ENCODE measurements at places on chromosomes 11 and 22.

DNA sequence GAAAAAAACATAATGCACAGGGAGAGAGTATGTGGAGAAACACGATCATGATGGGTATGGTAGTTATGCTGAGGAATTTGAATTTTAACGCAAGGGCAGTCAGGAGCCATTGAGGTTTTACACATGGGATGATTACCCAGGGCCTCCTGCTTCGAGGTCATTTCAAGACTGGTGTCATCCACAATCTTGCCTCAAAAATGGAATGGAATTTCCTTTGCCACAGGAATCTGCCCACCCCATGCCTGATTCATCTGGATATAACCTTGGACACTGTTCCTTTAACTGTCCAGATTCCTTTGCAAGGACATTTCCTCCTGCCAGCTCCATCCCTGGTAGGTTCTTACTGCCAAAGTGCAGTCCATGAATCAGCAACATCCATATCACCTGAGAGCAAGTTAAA lies 655.9 kb upstream of the TENM4 start:
- DNase-seq: peak; percentile 13

- DNase-seq: no peak
These were observed 36.7 kb downstream of the KIF18A start for GRCh38 chr11:28071305-28071704.

DNA sequence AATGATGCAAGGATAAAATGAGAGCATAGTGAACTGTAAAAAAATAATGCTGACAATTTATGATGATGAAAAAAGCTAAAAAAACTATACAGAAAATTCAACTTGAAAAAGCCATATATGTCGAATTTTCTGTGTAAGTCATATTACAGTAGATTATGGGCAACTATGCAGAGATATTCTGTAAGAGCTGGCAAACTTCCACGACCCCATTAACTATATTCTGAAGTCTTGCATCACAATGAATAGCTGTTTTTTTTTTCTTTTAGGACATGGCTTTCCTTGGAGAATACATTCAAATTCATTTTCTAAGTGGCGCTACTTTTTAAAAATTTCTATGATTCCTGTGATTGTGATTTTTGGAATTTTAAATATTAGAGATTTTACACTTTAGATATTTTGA lies 18.4 kb downstream of the PSMD13 start:
- no peak for DNase-seq

- no peak for DNase-seq
These were observed 9.2 kb downstream of the RHOG start for GRCh38 chr11:3831378-3832239.

DNA sequence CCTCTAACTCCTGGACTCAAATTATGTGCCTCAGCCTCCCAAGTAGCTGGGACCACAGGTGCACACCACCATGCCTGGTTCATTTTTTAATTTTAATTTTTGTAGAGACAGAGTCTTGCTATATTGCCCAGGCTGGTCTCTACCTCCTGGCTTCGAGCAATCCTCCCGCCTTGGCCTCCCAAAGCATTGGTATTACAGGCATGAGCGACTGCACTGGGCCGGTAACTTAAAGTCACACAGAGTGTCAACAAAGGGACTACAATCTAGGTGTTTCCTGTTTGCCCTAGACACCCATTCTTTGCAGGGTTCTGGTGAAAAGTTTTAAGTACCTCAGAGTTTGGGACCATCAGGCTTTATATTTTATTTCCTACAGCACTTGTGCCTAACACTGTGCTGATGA lies 8.4 kb downstream of the UVRAG start:
- no peak for DNase-seq

DNA sequence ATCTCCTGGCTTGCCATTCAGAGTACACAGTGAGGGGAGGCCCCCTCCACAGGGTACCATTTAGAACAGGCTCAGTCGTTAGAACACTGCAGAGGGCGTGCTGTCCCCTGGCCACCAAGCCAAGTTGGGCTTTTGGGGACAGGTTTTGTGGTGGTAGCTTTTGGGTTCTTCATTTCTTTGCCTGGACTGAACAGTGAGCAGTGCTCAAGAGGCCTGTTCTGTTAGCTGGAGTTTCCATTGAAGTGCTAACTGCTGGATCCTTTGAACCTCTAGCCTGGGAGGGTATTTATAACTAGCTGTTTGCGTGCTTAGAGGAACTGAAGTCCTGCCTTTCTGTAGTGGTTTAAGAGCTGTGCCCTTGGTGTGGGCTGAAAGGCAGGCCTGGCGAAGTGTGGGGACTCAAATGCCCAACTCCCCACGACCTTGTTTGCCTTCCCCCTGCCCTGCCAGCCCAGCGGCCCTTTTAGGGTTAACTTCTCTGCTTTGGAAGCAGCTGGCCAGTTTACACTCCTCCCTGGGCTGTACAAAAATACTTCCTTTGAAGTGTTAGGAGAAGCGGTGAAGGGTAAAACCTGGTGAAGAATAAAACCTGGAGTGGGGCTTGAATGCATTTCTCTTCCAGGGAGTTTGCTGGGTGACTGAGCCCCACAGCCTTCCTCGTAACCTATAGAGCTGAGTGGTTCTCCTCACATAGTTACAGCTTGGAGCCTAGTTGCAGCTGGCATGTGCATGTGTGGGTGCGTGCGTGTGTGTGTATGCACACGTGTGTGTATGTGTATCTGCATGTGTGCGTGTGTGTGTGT lies 34.6 kb downstream of the ZNRF3 start:
- peak; percentile 52 for DNase-seq

DNA sequence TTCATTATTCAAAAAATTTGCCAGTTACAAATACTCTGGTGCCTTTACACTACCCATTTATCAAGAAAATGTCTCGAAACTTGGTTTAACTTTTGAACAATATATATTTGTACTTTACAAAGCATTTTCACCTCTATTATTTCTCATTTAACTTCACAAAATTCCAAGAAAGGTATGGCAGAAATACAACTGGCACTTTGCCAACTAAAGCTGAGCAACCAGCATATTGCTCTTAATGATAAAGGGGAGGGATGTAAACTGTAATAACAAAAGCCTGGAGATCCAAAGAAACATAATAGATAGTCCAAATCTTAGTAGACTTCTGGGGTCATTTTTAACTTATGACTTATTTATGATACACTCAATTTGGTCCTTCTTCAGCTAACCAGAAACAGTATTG lies 7.7 kb downstream of the PITPNB start:
- no peak for DNase-seq

DNA sequence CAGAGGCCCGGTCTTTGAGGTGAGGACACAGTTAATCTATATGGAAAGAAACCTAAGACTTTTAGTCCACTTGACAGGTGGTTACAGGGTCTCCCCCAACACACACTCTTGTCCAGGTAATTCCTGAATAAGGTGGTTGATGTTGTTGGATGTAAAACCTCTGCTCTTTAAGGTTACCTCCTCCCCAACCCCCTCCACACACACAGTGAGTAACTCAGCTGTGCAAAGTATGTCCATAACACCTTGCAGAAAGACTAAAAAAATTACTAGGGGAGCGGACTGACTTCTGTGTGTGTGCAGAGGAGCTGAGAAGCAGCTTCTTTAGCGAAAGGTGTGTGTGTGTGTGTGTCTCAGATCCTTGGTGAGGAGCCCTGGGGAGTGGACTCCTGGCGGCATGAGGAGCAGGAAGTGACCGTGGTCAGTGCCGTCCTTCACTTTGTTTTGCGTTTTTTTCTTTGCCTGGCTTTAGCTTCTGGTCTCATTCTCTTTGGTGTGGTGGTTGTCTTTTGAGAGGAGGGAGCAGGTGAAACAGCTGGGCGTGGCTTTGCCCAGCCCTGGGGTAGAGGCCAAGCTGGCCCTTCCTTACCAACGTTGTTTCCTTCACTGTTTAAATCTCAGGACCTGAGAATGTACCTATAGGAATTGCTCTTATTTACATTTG lies 1.7 kb downstream of the ZBED4 start:
- no peak for DNase-seq

DNA sequence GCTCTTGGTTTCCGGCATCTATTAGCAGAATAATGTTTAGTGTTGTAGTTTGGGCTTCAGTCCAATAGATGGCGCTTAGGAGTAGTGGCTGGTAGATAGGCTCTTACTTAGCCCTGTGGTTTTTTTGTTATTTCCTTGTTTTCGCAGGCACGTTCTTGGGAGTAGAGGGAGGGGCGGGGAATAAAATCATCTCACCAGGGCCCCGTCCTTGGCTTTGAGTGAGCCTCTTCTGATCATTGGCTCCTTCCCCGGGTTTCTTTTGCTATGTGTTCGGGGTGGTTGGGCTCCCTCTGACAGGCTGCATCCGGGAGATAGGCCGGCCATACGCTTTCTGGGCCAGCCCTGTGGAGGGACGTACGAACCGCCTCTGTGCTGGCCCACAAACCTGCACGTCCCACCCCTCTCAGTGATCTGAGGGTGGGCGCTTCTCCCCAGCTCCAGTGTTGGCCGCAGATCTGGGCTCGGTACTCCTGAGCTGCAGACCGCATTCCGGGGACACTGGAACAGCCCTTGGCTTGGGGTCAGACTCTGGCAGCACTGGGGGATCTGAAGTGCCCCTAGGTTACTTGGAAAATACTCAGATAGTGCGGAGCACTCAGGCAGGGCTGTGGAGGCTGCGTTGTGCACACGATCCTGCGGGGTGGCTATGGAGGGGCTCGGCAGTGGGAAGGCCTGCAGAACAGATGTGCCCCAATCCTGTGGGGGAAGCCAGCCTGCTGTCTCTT lies 217.0 kb downstream of the DYNC2H1 start:
- peak; percentile 52 for DNase-seq

DNA sequence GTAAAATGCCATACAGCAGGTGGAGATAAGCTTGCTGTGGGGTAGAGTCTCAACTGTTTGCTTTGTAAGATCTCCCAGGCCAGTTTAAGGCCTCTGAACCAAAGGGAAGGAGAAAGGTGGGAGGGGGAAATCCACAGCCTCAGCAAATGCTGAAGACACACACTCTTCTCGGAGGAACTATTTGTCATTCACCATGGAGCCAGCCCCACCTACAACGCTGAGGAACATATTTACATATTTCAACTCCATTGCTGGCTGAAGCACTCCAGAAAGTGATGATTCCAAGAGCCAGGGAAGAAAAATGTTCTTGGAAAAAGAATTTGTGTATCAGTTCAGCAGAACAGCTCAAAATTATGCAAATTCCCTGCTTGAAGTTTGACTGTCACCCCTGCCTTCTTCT lies 6.5 kb downstream of the TENM4 start:
- DNase-seq: no peak

DNA sequence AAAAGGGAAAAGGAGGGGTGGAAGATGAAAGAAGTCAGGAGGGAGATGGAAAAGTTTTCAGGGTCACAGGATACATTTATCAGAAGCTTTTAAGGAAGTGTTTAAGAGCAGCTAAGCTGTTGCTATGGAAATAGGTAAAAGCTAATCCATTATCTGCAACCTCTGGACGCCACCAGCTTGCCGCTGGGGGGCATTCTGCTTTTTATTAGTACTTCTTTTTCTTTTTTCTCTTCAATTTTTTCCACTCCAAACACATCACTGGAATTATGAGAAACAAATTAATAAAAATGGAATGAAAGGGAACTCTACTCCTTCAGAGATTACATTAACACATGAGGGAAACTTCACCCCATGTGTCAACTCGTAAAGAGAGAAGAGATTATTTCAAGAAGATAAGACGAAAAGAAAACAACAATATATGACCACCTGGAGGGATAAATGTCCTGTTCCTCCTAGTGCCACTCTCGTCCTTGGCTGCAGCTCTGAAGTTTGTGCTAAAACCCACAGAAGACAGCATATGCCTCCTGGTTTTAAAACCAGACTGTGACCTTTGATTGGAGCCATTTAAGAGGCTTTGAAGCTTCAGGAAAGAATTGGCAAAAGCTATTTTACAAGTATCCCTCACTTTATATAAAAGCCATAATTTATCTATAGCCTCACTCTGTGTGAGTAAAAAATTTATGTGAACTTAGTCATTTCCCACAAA lies 972.8 kb downstream of the OPCML start:
- no peak for DNase-seq

- no peak for DNase-seq
These were observed 19.1 kb downstream of the CD44 start for GRCh38 chr11:35157814-35158700.

- DNase-seq: no peak
These were observed 15.2 kb upstream of the EIF3D start for GRCh38 chr22:36544107-36544620.

DNA sequence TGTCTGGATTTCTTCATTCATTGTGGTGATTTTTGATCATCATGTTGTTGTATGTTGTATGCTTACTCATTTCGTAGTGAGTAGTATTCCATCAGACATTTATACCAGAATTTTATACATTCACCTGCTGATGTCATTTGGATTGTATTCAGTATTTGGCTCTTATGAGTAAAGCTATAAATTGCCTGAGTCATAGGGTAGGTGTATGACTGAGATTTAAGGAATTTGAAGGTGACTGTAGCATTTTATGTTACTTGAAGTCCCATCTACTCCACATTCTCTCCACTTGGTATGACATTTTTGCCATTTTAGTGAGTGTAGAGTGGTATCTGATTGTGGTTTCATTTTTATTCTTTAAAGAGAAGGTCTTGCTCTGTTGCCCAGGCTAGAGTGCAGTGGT lies 548.2 kb downstream of the TBC1D22A start:
- DNase-seq: no peak

DNA sequence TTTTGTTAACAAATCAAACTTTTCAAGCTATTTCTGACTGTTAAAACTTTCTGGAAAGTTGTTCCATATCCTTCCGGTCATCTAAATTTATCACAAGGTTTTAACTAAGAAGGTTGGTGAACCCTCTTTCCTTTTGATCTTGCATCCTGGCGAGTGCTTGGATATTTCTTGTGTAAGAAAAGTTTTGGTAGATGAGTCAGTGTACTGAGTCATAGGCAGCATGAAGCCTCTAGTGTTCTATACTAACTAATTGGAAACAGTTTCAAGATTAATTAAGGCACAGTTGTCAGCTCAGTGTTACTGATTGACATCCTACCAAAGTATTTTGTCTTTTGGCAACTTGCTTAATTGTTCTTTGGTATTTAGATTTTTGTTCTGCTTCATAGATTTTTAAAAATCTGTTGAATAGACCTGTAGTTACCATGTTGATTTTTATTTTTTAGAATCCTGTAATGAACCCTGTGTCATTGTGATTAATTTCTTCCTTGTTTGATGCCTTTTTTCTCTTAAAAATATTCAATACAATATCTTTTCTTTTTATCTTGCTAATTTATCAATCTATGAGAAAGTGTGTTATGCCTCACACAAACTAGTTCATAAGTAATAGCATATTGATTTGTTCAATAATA lies 38.0 kb downstream of the METTL15 start:
- peak; percentile 57 for DNase-seq

DNA sequence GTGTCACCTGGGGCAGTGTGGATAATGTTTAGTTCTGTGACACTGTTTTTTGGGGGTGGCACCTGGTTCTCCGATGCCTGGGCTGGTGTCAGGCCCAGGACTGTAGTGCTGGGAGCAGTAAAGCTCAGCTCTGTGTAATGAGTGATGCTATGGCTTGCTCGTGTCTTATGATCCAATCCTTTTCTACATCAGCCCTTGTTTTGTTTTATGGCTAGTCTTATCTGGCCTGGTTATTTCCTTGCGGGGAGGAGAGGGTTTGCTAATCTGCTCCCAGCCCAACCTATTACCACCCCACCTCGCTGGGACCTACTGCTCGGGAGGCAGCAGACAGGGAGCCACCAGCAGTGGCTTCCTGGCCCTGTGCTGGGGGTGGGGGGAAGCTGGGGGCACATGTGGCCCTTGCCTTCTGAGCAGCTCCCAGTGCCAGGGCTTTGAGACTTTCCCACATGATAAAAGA lies 35.0 kb upstream of the TPBGL start:
- DNase-seq: no peak

- DNase-seq: no peak
These were observed 6.5 kb upstream of the RASD2 start for GRCh38 chr22:35534091-35534490.

- DNase-seq: no peak
These were observed 36.4 kb downstream of the DEPDC5 start for GRCh38 chr22:31790240-31790639.
